ENCODE measurements at places on chromosomes 4 and X. TPM values are rescaled to one million over a fixed set of nuclear protein-coding genes. Genes with fewer than 3 reads are reported as not detected.
A peak's percentile ranks its signal among the peaks of the same experiment; 100 is the strongest.

GRCh38 chrX:39212456-39212855, 411.2 kb downstream of the MID1IP1 start:
- DNase-seq = no peak

DNA sequence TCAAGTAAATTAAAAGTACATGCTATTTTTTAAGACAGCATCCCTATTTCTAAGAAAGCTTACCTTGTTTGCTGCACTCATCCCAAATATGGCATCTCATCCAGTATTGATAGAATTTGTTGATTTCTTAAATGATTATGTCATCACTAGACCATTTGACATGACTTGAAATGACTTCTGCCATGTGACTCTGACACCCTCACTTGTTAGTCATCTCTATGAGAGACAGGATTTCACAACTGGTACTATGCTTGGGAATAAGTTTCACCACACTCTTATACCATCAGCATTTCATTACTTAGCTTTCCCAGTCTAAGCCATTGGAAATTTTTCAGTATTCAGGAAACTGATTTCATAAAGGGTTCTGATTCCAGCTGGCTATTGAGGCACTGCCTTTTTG, 55.3 kb downstream of the TMPRSS11F start:
- no peak for DNase-seq

Gene UGT2A1
- total RNA-seq = not detected

GRCh38 chr4:73603271-73603710, 16.9 kb downstream of the RASSF6 start:
- DNase-seq = peak; percentile 86

GRCh38 chr4:70239884-70240591, 2.4 kb upstream of the CSN3 start:
- DNase-seq = peak; percentile 35

DNA sequence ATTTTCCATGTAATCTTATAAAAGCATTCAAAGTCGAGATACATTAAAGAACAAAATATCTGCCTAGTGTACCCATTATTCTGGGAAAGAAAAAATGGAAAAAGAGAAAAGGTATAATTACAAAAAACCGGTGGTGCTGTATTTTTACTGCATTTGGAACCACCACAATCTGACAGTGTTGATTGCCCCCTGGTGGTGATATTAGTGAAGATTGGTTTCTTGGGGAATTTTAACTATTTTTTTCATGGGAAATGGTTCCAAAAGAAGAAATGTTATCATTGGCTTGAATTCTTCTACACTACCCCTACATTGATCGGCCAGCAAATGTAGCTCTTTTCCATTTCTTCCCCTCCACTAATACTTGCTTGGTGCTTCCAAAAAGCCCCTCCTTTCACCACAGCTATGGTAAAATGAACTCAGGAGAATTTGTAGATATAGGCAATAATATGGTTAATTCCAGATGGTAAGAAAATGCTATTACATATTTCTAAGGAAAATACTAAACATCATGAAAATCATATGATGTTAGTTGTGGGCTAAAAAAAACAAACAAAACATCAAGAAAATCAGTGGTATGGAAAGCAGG, 50.0 kb downstream of the COX18 start:
- DNase-seq = peak; percentile 47

- DNase-seq = peak; percentile 39
Observed at GRCh38 chrX:23008431-23009099, 8.8 kb downstream of the DDX53 start.

DNA sequence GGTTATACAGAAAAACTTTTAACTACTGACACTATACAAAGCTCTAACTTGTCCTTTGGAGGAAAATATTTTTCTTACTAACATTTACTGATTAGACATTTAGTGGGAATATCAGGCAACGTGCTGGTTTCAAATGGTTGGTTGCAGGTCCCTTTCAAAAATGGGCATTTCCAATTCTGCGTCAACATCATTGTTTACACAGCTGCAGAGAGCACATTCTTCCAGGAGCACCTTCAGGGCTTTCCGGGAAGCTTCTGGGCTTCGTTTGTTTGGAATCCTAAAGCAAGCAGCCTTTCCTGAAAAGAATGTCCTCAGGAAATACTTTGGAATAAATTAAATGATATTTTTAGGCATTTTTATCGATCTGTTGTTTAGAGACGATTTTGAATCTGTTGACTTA, 289.7 kb downstream of the TRIML1 start:
- DNase-seq = peak; percentile 64

Gene ANK2
- total RNA-seq = 5.3 TPM

Gene ATOH1
- total RNA-seq = not detected

Gene AREG
- total RNA-seq = 0.18 TPM

DNA sequence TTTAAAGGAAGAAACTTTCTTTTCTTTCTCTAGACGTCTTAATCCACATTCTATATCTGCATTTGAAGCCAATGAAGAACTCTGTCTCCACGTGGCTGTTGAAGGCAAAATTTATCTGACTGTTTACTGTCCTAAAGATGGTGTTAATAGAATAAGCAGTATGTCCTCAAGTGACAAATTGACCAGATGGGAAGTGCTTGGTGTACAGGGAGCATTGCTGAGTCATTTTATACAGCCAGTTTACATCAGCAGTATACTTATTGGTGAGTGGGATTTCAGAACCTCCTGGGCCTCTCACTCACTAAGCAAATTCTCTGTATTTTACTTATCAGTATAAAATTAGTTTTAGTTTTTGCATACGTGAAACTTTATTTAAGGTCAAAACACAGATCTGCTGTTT, 33.7 kb downstream of the ADAD1 start:
- peak; percentile 16 for DNase-seq

DNA sequence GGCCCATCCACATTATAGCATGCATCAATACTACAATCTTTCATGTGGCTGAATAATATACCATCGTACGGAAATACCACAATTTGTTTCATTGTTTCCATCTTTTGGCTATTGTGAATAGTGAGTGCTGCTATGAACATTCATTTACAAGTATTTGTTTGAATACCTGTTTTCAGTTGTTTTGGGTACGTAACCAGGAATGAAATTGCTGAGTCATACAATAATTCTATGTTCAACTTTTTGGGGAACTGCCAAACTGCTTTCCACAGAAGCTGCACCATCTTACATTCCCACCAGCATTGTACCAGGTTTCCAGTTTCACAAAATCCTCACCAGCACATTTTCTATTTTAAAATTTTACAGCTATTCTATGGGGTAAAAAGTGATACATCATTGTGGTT, 28.5 kb upstream of the MANBA start:
- peak; percentile 83 for DNase-seq

Gene ADGRG2
- total RNA-seq = under 0.01 TPM

- DNase-seq = no peak
Observed at GRCh38 chr4:12747154-12747553, 737.0 kb downstream of the RAB28 start.

DNA sequence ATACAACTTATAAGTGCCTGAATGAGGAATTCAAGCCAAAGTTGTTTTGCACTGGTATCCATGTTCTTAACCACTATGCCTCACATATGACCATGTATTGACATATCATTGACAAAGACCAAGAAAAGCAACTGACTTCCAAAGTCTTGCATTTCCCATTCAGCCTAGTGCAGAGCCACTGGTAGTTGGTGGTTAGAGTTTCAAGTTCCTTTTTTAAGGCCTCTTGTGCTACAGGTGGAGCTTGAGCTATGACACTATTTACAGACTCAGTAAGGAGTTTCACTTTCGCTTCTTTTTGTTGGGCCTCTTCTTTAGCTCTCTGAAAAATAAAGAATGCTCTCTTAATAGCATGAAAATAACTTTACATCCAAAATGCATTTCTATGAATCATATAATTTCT, 763.0 kb downstream of the DMD start:
- no peak for DNase-seq

Gene TMPRSS11A
- total RNA-seq = not detected

Gene PLAC8
- not detected for total RNA-seq

- peak; percentile 76 for DNase-seq
Observed at GRCh38 chrX:154082396-154083125, 15.0 kb downstream of the MECP2 start.

DNA sequence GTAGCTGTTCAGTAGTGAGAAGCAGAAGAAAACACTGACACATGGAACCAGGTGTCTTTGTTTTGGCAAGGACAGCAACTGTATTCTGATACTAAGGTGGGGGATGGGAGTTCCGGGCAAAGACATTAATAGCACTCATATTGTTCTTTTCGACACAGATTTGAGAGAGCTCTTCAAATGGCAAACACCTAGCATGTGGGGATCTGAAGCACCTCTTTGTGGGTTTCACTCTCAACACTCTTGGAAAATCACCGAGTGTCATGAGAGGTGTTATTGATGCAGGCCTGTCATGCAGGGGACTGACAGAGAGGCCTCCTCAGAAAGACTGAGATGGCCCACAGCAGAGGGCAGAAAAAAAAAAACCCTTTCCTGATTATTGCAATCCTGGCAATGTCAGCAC, 228.4 kb upstream of the VCX start:
- DNase-seq = no peak

- DNase-seq = peak; percentile 8
Observed at GRCh38 chr4:154399259-154399974, 92.2 kb downstream of the DCHS2 start.

GRCh38 chrX:124488412-124489161, 142.2 kb downstream of the SH2D1A start:
- no peak for DNase-seq

DNA sequence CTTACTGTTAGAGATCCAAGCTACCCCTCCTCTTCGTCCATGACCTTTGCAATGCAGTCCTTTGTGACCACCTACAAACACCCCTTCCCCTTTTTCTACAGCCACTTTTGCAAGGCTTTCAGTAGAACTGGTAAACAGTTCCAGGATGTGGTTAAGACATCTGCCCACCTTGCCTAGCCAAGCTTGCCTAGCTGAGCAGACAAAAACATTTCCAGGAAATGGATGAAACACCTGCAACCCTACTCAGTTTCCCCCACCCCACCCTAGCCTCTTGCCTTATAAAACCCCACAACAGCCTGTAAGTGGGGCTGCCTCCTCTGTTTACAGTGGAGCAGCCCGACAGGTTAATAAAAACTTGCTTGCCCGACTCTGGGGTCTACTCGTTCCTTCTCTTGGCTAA, 133.8 kb downstream of the ZC4H2 start:
- DNase-seq = no peak

- DNase-seq = no peak
Observed at GRCh38 chrX:40010550-40011321, 87.0 kb downstream of the BCOR start.

- no peak for DNase-seq
Observed at GRCh38 chrX:7996851-7997250, 69.6 kb upstream of the PNPLA4 start.

Gene UGT2B15
- total RNA-seq = not detected

- no peak for DNase-seq
Observed at GRCh38 chr4:4755306-4755705, 104.2 kb upstream of the MSX1 start.

Gene GABRE
- total RNA-seq = 1.3 TPM

DNA sequence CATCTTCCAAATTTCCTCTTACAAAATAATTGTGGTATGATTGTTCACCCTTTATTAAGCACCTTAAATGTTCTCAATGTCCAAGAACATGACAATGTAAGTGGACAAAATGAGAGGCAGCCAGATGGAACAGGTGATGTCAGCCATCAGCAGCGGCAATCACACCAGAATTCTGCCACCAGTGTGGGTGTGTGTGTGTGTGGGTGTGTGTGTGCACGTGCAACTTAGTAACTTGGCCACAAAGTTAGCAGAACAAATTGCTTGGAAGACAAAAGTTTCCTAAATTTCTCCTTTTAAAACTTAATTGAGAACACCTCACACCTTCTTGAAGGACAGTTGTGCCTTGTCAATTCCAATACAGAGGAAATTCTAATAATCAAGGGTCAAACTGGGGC, 18.7 kb downstream of the LNX1 start:
- no peak for DNase-seq

- DNase-seq = no peak
Observed at GRCh38 chr4:181752516-181752915, 490.7 kb upstream of the TENM3 start.

GRCh38 chr4:7956270-7956808, 16.7 kb upstream of the AFAP1 start:
- DNase-seq = peak; percentile 80

Gene BMPR1B
- total RNA-seq = 0.90 TPM

GRCh38 chr4:98568941-98569663, 89.3 kb downstream of the TSPAN5 start:
- DNase-seq = no peak

Gene TLR2
- total RNA-seq = under 0.01 TPM

Gene RNF175
- not detected for total RNA-seq

Gene ADH6
- not detected for total RNA-seq

Data from IMR-90 (cell line).